ENCODE measurements at places on chromosomes 6 and 20.

DNA sequence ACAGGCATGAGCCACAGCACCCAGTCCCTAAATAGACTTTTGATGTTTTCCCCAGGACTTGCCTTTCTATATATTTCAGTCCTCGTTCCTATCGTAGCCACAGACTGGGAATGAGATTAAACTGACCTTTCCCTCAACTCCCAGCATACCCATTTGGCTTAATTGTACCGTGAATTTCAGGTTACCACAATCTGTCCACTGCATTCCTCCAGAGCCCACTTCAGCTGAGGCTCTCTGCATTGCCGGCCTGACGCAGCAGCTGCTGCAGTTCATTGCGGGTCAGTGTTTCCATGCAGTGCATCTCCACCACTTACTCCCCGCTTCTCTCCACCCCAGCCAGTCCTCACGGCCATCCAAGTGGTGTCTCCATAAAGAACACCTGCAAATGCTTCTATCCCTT is 103.1 kb upstream of the RIN2 start:
- no peak for DNase-seq

- no peak for DNase-seq
Measured at GRCh38 chr20:1467355-1468116, 887 bp upstream of the NSFL1C start.

- DNase-seq, result peak; percentile 45
Measured at GRCh38 chr20:40689100-40689942, at the start of gene MAFB. Gene MAFB (minus strand): TSS chr20:40689236. CDS start chr20:40688850, 386 bp downstream.

DNA sequence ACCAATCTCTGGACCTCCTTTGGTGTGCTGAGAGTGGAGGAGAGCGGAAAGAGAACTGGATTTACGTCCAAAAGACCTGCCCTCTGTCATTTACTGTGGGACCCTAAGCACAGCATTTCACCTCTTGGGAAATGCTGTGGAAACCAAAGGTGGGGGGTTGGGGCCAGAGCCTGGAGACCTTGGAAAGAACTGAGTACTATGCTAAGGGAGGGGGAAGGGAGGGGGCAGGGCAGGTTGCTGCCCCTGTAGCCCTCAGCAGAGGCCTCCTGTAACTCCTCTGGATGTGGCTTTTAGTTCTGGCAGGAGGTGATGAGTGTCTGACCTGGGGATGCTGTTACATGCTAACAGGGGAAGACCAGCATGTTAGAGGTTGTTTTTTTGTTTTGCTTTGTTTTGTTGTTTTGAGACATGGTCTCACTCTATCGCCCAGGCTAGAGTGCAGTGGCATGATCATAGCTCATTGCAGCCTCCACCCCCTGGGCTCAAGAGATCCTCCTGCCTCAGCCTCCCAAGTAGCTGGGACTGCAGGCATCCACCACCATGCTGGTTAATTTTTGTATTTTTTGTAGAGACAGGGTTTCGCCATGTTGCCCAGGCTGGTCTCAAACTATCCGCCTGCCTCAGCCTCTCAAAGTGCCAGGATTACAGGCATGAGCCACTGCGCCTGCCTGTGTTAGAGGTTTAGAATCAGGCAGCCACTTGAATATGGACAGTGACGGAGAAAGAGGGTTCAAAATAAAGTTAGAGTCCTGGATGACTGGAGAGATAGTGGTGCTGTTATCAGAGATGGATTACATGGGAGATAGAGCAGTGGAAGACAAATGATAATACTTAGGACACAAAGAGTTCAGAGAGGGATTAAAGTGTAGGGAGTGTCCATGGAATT is 18.4 kb upstream of the PARD6B start:
- DNase-seq, result no peak

DNA sequence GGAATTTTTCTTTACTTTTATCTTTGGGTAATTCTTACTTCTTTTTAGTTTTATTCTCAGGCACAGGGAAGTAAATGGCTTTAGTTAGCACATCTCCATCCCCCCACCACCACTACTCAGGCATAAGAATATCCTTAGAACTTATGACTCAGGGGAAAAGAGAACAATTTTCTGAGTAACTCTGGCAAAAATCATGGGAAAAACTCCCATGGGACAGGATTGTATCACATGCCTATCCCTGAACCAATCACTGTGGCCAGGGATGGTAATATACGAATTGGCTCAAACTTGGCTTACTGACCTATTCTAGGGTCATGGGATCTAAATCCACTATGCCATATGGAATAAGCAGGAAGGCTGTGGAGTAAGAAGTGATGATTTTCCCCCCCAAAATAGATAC is 339.1 kb downstream of the BTBD3 start:
- no peak for DNase-seq

DNA sequence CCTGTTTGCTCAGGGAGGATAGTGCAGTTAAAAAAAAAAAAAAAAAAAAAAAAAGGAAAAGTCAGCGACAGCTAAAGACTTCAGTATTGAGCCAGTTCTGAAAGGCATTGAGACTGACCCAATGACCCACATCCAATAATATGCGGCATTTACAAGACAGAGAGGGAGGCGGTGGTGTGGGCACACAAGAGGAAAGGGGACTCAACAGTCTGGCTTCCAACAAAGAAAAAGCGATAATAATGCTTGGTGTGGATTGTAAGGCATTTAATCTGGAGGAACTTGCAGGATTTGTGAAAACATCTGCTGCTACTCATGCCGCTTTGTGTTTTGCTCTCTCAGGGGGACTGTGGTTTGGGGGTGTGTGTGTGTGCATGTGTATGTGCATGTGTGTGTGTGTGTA is 784.3 kb upstream of the CHD6 start:
- no peak for DNase-seq

DNA sequence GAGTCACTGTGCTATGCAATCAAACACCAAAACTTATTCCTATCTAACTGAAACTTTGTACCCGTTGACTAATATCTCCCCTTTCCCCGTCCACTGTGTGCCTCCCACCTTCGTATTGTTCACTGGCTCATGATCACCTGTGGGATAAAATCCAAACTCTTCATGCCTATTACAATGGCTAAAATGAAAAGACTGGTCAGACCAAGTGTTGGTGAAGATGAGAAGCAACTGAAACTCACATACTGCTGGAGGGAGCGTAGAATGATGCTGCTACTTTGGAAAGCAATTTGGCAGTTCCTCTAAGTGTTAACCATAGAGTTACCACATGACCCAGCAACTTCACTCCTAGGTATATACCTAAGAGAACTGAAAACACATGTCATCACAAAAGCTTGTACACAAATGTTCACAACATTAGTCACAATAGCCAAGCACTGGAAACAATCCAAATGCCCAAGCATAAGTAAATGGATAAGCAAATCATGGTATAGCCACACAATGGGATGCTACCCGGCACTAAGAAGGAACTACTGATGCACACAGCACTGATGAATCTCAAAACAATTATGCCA is 13.1 kb downstream of the RPS10 start:
- DNase-seq, result no peak

All from CD4-positive, alpha-beta T cell (primary cell).